ENCODE measurements at places on chromosomes 16 and 17.

DNA sequence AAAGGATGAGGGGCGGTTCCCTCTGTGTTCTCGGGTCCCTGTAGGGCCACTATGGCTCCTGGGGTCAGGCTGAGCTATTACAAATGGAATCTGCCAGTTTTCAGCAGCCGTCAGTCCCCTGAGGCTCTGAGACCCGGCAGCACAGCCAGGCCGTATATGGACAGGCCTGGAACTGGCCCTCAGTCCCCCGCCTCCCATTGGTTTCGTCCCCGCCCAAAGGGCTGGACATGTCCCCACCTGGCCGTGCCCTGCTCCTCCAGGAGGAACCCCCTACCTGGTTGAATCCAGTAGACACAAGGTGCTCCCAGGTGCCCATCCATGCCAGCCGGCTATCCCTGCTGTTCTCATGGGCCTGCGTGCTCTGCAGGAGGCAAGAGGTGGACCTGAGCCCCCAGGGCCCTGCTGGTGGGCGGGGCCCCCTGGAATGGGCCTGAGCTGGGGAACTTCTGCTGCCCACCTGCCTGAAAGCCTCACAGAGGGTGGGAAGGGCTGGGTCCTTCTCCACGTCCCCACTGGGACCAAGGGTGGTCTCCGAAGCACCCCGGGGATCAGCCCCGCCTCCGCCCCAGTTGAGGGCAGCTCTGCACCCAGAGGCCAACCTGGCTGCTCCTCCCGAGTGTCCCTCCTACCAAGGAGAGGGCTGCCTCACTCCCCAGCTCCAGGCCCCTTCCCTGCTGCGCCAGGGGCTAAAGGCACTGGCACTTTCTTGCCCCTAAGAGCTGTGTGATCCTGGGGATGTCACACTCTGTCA lies 16.8 kb downstream of the VASN start:
- no peak for DNase-seq

DNA sequence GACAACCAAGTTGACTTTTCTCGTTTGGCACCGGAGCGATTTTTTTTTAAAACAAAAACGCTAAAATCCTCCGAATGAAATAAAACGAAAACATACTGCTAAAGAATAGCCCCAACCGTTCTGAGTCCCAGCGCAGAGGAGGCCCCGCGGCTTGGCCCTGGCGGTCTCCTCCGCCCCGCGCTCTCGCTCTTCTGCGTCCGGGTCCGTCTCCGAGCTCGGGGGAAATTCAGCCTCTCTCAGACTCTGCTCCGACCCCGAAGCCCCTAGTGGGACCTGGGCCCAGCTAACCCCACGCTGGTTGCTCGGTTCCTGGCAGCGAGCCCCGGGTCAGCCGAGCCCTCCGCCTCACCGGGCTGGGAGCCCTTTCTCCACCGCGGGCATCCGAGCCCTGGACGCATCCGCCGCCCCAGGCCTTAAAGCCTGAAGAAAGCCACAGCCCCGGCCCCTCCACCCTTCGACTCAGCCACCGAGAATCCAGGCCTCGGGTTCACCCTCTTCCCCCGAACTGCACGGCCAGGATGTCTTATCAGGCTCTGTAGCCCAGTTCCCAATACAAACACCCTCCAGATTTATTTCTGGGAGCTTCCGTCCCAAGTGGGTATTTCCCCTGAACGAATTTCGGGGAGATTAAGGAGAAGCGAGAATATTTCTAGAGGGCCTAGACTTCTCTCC lies 1.2 kb downstream of the TBX2 start:
- DNase-seq, result no peak

GRCh38 chr17:46773221-46773605 lies 45.3 kb downstream of the WNT3 start:
- no peak for DNase-seq

- no peak for DNase-seq
These were observed 47.4 kb upstream of the ZFHX3 start for GRCh38 chr16:73095142-73095820.

- no peak for DNase-seq
These were observed 1147.3 kb upstream of the GOT2 start for GRCh38 chr16:59881376-59881775.
